ENCODE measurements at places on chromosomes 2 and 18.

GRCh38 chr2:138469411-138469810, 32.2 kb upstream of the SPOPL start:
- no peak for DNase-seq

DNA sequence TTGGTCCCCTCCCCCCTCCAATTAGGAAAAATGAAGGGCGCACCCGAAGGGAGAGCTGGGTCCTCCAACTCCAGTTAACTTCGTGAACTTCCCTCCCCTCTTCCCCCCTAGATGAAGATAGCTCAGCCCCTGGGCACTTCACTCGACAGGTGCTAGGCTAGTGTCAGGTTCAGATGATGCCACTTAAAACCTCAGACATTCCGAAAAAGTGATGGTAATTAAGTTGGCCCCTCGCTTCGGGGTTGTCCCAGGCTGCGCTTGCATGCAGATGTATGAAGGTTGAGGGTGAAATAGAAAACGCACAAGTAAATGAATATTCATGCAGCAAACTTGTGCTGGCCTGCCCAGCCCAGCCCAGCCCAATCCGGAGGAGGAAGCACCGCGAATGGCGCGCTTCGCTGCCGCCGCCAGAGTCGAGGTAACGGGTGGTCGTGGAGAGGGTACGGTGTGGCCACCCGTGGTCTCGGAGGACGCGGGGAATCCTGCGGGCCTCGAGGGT, 3.0 kb upstream of the GBX2 start:
- DNase-seq = no peak

- DNase-seq = no peak
These were observed 132.5 kb downstream of the CSRNP3 start for GRCh38 chr2:165601928-165602521.

- no peak for DNase-seq
These were observed 13.0 kb upstream of the TET3 start for GRCh38 chr2:73971722-73972121.

GRCh38 chr2:230773039-230773773, 60.6 kb downstream of the CAB39 start:
- no peak for DNase-seq

Data from activated CD4-positive, alpha-beta T cell treated with anti-CD3 and anti-CD28 coated beads, Interleukin-2, amount 50 U/mL, for 24 hours (primary cell).